ENCODE measurements at places on chromosomes 1 and 21. TPM values are rescaled to one million over a fixed set of nuclear protein-coding genes. Genes with fewer than 3 reads are reported as not detected.

The FAM177B gene
- total RNA-seq, result not detected

The PGD gene
- 28.3 TPM for total RNA-seq

The CLCA4 gene
- 0.23 TPM for total RNA-seq

GRCh38 chr1:151741516-151741915 is 20.2 kb downstream of the RIIAD1 start:
- peaks cover 9% of the 10 kb centered on the region for H3K27me3 ChIP-seq
- no peak for DNase-seq
- H3K27ac ChIP-seq, result no peak overlapping the region
- no peaks in the 10 kb centered on the region for H3K4me1 ChIP-seq
- no peaks in the 10 kb centered on the region for H3K36me3 ChIP-seq

DNA sequence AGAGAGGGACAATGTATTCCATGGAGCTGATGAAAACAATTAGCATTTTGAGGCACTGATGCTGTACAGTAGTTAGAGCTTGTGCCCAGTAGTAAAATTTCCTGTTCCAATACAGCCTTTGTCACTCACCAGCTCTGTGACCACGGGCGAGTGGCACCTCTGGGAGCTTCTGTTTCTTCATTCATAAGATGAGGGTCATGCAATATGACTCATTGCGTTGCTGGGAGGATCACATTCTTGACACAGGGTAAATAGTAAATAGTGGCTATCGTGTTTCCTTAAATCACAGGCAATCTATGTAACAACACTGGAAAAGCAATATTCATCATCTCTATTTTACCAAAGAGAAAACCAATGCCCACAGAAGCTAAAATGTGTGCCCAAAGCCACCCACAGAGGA is 4.5 kb upstream of the LRRC52 start:
- no peak overlapping the region for H3K4me3 ChIP-seq
- no peak for DNase-seq
- H3K27ac ChIP-seq, result peak overlapping the region; percentile 40
- no peaks in the 10 kb centered on the region for H3K36me3 ChIP-seq
- H3K4me1 ChIP-seq, result peaks cover 7% of the 10 kb centered on the region

DNA sequence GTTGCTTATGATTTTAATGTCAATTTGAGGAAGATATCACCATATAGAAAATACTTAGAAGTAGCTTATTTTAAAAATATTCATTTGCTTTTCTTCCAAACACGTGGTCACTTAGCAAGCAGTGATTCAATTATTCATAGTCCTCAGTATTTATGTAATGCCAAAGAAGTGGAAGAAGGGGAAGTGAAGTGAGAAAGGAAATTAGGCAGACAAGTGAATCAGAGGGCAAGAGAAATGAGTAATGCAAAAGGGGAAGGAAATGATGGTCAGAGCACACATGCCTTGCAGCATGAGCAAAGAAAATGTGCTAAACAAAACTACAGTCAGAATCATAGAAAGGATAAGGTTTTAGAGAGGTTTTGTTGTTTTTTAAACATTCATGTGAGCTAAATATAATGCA is 31.8 kb downstream of the SDCCAG8 start:
- no peak for DNase-seq
- H3K27me3 ChIP-seq, result no peaks in the 10 kb centered on the region

GRCh38 chr1:180261524-180262155 is 31.6 kb downstream of the LHX4 start:
- H3K36me3 ChIP-seq, result no peaks in the 10 kb centered on the region
- peaks cover 61% of the 10 kb centered on the region for H3K27me3 ChIP-seq
- H3K4me3 ChIP-seq, result no peak overlapping the region
- H3K27ac ChIP-seq, result no peak overlapping the region
- no peaks in the 10 kb centered on the region for H3K4me1 ChIP-seq

DNA sequence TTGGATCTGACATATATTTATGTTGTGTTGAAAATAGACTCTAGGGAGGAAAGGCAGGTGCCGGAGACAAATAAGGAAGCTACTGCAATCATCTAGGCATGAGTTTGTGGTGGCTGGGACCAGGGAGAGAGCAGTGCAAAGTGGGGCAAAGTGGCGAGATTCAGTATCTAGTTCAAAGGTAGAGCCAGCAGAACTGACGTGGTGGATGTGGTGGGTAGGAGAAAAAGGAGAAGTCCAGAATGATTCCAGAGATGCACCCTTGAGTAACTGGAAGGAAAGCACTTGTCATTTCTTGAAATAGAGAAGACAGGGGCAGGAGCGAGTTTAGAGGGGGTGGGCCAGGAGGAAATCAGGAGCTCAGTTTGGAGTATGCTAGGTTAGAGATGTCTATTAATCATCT is 275.2 kb downstream of the KAZN start:
- DNase-seq, result no peak
- H3K4me3 ChIP-seq, result no peak overlapping the region
- H3K27me3 ChIP-seq, result peaks cover 47% of the 10 kb centered on the region
- H3K27ac ChIP-seq, result no peak overlapping the region
- no peaks in the 10 kb centered on the region for H3K36me3 ChIP-seq

The SAMD13 gene
- total RNA-seq, result not detected

- H3K27me3 ChIP-seq, result no peaks in the 10 kb centered on the region
- H3K36me3 ChIP-seq, result no peaks in the 10 kb centered on the region
- no peak overlapping the region for H3K4me3 ChIP-seq
- no peak for DNase-seq
Measured at GRCh38 chr1:225847610-225848009, 34.6 kb downstream of the TMEM63A start.

- no peaks in the 10 kb centered on the region for H3K36me3 ChIP-seq
- no peaks in the 10 kb centered on the region for H3K27me3 ChIP-seq
Measured at GRCh38 chr1:2206813-2207487, 12.4 kb upstream of the FAAP20 start.

The CHI3L1 gene
- 0.15 TPM for total RNA-seq

- peak overlapping the region; percentile 82 for H3K4me3 ChIP-seq
- H3K27me3 ChIP-seq, result peaks cover 2% of the 10 kb centered on the region
- DNase-seq, result peak; percentile 42
- H3K36me3 ChIP-seq, result no peaks in the 10 kb centered on the region
- H3K4me1 ChIP-seq, result peaks cover 43% of the 10 kb centered on the region
Measured at GRCh38 chr1:212607913-212608391, 609 bp upstream of the ATF3 start.
